Thyroid gland (tissue), 4 donors: ENCODE measurements at places on chromosomes 12 and 14.

- DNase-seq = no peak
Measured at GRCh38 chr12:109693653-109694600, 19.7 kb upstream of the FAM222A start.

DNA sequence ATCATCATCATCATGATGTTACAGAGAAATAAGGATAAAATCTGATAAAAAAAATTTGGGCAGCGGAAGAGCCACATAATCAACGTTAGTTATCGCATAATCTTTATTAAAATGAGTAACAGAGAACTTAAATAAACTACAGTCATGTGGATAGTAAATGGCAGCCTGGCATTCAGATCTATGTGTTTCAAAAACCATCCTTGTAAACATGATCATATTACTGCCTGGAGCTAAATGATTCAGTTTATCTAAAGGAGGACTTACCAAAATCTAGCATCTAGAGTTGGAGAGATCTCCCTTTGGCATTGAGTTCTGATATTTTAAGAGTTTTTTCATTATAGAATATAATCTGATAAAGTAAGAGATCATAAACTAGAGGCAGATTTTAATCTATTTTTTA, 200.1 kb upstream of the MGAT4C start:
- DNase-seq = no peak

DNA sequence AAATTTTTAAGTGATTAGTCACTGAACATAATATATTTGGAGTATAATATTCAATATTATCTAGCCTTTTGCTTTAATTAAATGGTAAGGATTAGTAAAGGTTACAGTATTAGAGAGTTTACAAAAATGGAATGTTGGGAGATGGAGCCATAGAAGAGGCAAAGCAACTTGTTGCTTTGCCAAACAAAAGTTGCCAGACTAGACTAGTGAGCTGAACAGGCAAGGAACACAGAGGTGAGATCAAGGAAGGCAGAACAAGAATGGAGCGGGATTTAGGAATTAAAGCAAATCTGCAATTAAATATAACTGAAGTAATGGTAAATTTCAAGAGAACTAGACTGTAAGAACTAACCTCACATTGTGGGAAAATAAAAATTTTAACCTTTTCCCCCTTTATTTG, 5.1 kb downstream of the ARF6 start:
- DNase-seq = peak; percentile 23

- DNase-seq = no peak
Measured at GRCh38 chr12:45580356-45580969, 149.0 kb upstream of the ARID2 start.

DNA sequence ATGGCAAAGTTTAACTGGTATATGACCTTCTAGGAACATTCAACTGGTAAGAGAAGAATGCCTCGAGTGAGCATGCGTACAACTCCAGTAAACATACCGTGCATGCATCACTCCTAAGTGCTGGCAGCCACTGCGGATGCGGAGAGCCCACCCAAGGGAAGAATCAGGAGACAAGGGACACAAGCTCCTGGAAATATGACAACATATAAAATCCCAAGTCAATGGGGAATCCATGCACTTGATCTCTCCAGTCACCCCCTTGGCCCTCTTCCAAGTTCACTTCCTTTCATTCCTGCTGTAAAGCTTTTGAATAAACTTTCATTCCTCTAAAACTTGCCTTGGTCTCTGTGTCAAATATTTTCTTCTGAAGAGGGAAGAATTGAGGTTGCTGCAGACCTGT, 168.7 kb upstream of the TMCC3 start:
- no peak for DNase-seq

DNA sequence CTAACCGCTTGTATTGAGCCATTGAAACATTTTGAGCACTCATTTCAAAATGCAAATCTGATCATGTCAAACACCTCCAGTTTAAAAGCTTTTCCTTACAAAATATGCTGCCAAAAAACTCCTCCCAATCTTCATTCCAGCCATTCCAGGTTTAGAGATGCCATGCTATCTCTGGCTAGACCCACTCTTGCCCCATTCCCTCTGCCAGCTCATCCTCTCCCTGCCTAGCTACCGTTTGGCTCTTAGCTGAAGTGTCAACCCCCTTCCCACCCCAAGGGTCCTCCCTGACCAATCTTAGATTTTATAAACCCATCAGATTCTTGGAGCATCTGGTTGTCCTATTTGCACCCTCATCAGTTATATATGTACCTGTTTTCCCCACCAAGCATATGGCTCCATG, 75.0 kb downstream of the SCAF11 start:
- DNase-seq = no peak

- no peak for DNase-seq
Measured at GRCh38 chr12:100716945-100717732, 77.4 kb upstream of the ANO4 start.

- DNase-seq = no peak
Measured at GRCh38 chr14:96911499-96912149, 114.4 kb downstream of the VRK1 start.

- DNase-seq = no peak
Measured at GRCh38 chr12:131923260-131923659, 5.8 kb upstream of the PUS1 start.

GRCh38 chr12:52156757-52157565, 34.9 kb downstream of the KRT80 start:
- peak; percentile 85 for DNase-seq
